Left renal cortex interstitium (tissue), 4 donors: ENCODE measurements at places on chromosomes 12 and 14.

GRCh38 chr12:25932971-25933370 is 25.5 kb upstream of the RASSF8 start:
- no peak for DNase-seq

- no peak for DNase-seq
Measured at GRCh38 chr14:102980409-102980810, 57.9 kb downstream of the AMN start.

DNA sequence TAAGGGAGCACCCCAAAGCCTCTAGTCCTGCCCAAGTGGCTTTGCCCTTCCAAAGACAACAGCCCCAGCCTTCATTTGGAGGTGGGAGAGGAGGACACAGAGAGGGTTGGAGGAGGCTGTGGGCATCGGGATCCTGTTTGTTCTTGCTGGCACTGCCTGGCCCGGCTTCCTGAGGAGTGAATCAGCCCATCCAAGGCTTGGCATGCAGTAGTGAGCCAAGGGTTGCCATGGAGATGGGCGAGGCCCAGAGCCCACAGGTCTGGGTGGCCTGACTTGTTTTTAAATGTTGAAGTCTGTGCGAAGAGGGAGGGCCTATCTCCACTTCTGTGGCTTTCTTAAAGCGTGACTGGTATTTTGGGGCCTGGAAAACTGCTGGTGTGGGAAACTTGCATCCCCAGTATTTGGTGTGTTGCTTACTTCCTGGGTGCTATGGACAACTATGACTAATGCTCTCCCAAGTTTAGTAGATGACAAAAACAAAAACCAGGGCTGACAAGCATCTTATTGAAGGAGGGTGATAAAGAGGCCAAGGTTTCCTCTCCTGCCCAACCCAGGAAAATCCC is 15.8 kb downstream of the CD9 start:
- DNase-seq, result no peak

DNA sequence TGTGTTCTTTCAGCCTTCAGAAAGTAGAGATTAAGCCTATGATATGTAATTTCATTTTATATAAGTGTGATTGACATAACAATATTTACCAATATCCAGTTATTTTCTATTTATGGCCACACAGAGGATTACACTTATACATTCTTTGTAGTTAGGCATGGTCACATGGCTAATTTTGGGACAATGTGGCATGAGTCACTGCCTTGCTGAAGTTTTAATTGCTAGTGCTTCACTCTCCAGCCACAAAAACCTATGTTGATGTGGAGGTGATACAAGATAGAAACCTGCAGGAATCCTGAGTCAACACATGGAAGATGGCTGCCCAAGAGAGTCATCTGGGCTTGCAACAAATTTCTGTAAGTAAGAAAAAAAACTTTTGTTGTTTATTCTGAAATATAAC is 17.0 kb downstream of the CLEC14A start:
- no peak for DNase-seq

- DNase-seq, result no peak
Measured at GRCh38 chr12:100955139-100955538, 160.6 kb downstream of the ANO4 start.
